GM18507 (cell line): ENCODE measurements at places on chromosomes 7 and 10.
A peak's percentile ranks its signal among the peaks of the same experiment; 100 is the strongest.

DNA sequence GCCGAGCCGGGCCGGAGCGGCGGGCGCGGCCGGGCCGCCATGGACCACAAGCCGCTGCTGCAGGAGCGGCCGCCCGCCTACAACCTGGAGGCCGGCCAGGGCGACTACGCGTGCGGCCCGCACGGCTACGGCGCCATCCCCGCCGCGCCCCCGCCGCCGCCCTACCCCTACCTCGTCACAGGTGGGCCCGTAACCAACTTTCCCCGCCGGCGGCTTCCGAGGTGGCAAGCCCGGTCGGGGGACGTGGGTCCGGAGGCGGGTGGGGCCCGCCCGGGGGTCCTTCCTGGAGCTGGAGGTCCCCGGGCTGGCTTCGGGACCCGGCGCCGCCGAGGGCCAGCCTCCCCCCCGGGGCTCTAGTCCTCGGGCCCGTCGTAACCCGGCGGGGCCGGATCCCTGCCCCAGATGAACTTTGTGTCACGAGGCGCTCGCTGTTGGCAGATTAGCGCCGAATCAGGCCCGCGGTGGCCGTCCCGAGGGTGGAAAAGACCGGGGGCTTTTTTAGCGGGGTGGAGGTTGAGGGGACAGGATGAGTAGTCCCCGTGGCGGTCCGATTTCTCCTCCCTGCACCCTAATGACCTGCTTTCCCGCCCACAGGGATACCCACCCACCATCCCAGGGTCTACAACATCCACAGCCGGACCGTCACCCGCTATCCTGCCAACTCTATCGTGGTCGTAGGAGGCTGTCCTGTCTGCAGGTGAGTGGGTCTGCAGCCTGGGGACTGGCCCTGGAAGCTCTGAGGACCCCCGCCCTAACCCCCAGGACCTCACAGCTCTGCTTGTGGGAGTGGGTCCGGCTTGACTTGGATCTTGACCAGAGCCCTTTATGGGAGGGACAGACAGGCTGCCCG, 496 bp downstream of the BRI3 start:
- no peak for DNase-seq

GRCh38 chr7:147413557-147413870, 1177.1 kb upstream of the C7orf33 start:
- no peak for DNase-seq

GRCh38 chr7:111593343-111593742, 31.1 kb upstream of the IMMP2L start:
- DNase-seq = no peak

- no peak for DNase-seq
These were observed 117.3 kb downstream of the FAM53B start for GRCh38 chr10:124626759-124627380.

DNA sequence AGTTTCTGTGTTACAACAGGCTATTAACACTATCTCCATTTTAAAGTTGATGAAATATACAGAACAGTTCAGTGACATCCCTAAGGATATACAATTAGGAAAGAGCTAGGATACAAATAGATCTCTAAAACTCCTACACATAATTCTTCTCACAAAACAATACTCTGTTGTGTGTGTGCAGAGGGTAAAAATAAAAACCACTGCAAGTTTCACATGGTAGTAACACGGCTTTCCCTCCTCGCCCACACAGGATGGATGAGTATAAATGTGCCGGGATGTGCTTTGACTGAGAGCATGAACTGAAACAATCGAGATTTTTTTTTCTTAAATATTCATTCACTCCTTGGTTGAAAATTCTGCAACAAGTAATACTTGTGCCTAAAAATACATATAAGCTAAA, 131.5 kb upstream of the C1QL3 start:
- no peak for DNase-seq

GRCh38 chr7:74272305-74273038, 16.7 kb upstream of the CLIP2 start:
- peak; percentile 82 for DNase-seq

DNA sequence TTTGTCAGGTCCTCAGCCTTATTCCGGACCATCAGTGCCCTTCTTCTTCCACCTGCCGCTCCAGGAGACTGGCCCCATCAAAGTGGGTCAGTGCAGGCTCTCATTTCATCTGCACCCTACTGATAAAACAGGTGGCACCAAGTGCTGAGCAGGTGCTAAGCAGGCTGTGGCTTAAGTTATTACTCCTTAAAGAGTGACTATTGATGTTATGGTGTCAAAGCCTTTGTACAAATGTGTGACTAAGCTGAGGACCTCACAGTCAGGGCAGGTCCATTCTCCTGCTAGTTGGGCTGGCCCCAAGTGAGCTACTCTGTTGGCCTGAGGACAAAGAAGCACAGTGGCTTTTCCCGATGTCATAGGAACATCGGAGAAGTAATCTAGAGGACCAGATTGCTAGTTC, 11.2 kb upstream of the CALD1 start:
- DNase-seq = no peak

DNA sequence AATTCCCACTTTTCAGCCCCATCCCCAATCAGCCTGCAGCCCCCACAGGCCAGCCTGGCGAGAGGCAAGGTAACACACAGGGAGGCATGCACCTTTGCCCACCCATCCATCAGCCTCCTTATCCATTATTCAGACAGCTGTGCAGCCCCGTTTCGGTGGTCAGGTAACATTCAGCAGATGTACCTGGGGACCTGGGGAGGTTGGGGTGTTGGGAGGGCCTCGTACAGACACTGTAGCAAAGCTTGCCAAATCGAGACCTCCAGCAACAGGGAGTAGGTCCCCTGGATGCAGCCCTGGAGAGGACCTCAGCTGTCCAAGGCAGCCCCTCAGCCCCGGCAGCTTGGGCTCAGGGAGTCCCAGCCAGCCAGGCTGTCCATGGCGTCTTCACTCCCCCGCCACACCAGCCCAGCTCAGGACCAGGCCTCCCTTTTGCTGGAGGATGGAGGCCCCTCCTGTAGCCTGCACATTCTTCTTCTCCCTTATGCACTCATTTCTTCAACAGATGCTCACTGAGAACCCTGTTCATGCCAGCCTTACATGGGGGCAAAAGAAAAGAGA, 8.5 kb upstream of the DRGX start:
- no peak for DNase-seq

GRCh38 chr7:158567153-158567603, 20.4 kb downstream of the PTPRN2 start:
- DNase-seq = no peak

GRCh38 chr7:133753513-133753912, 373.6 kb upstream of the LRGUK start:
- DNase-seq = no peak

- no peak for DNase-seq
These were observed 363.3 kb downstream of the TYW1 start for GRCh38 chr7:67359900-67360299.

DNA sequence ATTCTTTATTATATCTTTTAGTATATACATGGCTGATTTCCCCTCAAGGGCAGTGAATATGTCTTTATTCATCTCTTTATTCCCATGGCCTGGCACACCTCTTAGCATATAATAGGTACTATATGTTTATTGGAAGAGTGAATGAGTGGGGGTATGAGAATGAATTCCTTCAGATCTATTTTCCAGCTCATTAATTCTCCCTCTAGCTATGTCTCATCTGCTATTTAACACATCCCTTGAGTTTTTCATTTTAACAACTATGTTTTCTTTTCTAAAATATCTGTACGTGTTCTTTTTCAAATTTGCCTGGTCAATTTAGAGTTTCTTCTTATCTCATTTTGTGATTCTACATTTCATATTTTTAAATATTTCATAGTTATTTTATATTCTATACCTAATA, 14.4 kb downstream of the HPS1 start:
- no peak for DNase-seq

DNA sequence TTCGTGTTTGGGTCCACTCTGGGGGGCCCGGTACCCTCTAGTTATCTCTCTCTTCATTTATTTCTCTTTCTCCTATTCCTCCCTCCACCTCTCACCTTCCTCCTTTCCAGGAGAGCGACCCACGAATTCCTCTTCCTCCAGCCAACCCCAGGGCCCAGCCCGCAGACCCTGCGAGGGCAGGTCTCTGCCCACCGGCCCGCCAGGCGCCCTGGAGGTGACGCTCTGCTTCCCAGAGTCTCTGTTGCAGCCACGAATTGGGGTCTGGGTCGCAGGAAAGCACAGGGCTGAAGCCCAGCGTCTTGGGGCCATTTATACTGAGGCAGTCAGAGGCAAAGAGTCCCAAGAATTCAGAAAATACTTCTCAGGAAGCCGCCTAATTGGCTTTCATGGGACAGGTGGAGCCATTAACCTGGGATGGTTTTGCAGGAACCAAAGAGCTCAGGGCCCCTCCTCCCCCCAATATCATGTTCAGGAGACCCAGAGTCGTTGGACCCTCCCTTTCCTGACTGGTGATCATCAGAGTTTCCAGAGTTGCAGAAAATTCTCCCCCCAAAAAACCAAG, 2.7 kb upstream of the EN2 start:
- no peak for DNase-seq

- DNase-seq = no peak
These were observed 4.3 kb downstream of the HOXA10 start for GRCh38 chr7:27169658-27170425.

DNA sequence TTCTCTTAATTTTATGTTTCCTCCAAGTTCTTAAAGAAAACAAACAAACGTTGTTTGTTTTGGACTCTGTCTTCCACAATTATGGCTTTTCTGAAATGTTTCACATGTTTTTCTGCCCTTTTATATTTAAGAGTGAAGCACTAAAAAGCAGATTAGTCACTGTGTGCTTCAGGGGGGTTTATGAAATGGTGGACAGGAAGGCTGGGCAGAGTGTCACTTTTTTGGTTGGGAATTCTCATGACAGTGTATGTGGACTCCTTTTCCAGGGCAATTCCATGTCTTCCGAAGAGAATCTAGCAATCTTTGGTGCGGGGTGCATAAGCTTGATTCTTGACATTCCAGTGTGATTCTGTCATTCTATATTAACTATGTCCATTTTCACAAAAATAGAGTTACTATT, 669.4 kb downstream of the PARD3 start:
- no peak for DNase-seq
